NCI-H345 (cell line): ENCODE measurements at places on chromosomes 12 and 14.
A peak's percentile ranks its signal among the peaks of the same experiment; 100 is the strongest.

GRCh38 chr12:46174919-46175318 lies 93.9 kb downstream of the SLC38A1 start:
- no peak for DNase-seq

GRCh38 chr12:14471497-14471896 lies 96.2 kb downstream of the PLBD1 start:
- DNase-seq: no peak

GRCh38 chr12:1608713-1609119 lies 14.3 kb upstream of the FBXL14 start:
- DNase-seq: no peak

DNA sequence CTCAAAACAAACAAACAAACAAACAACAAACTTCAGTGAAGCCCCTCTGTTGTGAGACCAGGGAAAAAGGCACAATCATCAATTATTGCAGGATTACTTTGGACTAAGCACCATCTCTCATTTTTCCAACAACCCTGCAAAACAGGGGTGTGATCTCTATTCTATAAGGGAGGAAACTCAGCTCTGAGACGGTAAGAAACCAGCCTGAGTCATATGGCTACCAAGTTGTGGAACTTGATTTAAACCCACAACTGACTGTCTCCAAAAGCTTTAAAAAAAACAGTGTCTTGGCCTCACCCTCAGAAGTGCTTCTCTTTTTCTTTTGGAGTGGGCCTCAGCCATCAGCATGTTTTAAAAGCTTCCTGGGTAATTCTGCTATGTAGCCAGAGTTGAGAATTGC lies 49.8 kb downstream of the RIN3 start:
- DNase-seq: no peak

- no peak for DNase-seq
These were observed 60.3 kb upstream of the TBPL2 start for GRCh38 chr14:55500708-55501107.

DNA sequence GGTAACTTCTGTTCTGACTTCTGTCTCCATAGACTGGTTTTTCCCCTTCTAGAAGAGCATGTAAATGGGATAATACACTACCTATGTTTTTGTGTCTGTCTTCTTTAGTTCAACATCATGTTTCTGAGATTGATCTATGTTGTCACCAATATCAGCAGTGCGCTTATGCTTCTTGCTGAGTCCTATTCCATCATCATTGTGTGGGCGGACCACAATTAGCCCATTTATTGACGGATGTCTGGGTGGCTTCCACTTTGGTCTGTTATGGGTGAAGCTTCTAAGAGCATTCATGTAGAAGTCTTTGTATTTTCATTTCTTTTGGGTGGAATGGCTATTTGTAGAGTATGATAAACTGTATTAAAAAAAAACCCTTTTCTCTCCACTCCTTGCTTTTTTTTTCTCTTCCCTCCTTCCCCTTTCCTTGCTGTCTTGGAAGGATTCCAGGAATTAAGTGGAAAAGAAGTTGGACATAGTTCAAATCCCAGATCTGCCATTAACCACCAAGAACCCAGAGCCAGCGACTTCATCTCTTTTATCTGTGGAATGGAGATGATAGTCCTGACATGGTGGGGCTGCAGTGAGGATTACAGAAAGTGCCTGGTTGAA lies 7.0 kb upstream of the SERPINA1 start:
- no peak for DNase-seq

DNA sequence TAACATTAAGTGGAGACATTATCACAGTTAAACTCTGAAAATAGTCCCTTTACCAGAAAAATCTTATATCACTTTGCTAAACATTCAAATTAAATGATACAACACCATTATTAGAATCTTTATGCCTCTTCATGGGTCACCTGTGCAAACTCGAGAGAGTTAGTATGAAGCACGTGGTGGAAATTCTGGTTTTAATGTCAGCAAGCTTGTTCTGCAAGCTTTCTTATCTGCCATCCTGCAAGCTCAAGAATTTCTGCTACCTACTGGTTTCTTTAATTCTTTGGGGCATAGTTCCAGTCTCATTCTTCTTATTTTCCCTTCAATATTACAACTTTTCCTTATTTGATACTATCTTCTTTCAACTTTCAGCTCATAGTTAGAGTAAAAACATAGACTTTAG lies 868 bp downstream of the CATSPERB start:
- DNase-seq: no peak

GRCh38 chr12:127150956-127151355 lies 1116.0 kb upstream of the TMEM132C start:
- DNase-seq: no peak

DNA sequence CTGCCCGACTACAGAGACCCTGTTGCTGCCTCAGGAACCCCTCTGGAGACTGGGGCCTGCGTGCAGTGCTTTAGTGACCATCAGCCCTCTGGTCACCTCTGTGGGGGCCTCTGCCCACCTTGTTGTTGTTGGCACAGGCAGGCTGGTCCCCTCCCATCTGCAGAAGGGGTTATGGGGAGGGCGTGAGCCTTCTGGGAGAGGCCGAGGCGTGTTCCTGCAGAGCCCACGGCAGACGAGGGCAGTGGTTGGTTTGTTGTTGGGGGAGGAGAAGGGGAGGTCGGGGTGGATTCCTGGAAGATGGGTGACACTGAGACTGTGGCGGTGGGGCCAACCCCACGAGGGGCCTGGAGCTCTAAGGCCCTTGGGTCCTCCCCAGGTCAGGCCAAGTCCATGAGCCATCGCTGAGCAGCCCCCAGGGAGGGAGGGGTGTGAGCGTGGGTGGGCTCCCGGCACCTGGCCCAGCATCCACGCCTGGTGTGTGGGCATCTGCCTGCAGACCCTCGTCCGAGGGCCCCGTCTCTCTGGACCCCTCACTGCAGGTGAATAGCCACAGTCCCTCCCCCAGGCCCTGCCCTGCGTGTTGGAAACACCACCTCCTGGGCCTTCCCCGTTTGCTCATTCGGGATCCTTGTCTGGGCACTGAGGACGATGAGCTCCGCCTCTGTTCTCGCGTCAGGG lies 23.6 kb downstream of the FBRSL1 start:
- DNase-seq: no peak

DNA sequence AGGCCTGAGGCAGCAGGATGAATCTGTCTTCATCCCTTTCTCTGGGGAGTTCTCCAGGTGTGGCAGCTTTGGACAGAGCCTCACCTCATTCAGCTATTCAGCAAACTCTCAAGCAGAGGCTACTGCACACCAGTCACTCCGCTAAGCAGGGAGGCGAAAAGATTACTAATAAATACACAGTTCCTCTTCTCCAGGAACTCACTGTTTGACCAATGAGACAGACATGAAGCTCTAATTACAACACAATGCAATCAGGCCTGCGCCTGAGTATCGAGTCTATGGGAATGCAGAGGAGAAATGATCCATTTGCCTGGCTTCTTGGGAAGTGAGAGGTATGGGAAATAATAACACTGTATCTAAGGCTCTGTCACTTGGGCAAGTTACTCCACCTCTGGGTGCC lies 178.1 kb downstream of the CRADD start:
- DNase-seq: no peak

- peak; percentile 82 for DNase-seq
These were observed 5.7 kb upstream of the NOS1 start for GRCh38 chr12:117367006-117367638.

DNA sequence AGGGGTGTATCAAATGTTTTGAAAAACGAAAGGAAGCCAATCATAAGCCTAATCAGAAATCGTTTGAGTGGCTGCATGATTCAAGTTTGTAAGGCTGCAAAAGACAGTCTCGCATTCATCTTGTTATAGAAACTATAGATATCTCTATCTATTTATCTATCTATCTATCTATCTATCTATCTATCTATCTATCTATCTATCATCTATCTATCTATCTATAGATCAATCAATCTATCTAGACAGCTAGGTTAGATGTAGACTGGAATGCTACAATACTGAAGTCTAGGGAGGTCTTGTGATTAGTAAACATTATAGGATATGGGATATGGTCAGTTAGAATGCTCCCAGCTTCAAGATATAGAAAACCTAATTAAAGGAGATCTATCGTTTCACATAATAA lies 52.2 kb upstream of the BTG1 start:
- no peak for DNase-seq

GRCh38 chr14:103871596-103872480 lies 24.5 kb upstream of the PPP1R13B start:
- no peak for DNase-seq

- no peak for DNase-seq
These were observed 61.5 kb downstream of the SLC6A12 start for GRCh38 chr12:152440-152839.

- DNase-seq: peak; percentile 64
These were observed 119.9 kb upstream of the LHX5 start for GRCh38 chr12:113591480-113591974.

DNA sequence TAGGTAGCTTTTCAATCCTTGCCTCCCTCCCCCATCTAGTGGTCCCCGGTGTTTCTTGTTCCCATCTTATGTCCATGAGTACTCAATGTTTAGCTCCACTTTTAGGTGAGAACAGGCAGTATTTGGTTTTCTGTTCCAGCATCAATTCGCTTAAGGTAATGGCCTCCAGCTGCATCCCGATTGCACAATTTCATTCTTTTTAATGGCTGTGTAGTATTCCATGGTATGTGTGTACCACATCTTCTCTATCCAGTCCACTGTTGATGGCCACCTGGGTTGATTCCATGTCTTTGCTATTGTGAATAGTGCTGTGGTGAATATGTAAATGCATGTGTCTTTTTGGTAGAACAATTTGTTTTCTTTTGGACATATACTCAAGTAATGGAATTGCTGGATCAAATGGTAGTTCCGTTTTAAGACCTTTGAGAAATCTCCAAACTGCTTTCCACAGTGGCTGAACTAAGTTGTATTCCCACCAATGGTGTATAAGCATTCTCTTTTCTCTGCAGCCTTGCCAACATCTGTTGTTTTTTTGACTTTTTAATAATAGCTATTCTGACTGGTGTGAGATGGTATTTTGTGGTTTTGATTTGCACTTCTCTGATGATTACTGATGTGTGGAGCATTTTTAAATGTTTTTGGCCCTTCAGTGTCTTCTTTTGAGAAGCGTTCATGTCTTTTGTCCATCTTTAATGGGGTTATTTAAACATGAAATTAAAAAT lies 34.2 kb upstream of the ASPG start:
- no peak for DNase-seq

- DNase-seq: no peak
These were observed 316.2 kb downstream of the PAWR start for GRCh38 chr12:79374545-79374944.

DNA sequence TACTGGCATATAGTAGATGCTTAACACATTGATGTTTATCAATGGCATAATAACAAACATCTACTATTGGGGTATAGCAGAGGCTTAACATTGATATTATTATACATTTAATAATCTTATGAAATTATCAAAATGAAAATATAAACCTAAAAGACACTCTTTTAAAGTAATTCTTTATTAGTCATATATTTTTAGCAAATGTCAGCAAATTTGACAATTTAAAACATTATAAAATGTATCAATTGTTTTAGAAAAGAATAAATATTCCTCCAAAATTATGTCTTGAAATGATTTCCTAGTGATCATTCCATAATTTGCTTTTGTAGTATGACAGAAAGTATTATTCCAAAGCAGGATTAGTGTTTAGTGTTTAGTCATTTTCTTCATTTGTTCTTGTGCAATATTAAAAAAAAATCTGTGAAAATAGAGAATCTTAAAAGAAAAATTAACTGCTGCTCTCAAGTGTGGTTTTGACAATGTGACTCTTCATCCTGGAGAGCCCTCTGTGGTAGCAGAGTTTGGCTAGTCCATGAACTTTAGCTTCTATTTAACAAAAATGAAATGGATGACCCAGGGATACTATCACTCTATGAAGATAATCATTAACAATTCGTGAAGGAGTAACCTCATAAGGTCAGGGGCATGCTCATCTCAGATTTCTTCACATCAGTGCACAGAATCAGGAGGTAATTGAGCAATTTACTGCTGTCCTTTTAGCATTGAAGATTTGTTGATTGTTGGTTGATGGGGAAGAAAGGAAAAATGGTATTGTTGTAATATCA lies 1018.5 kb downstream of the LRFN5 start:
- DNase-seq: no peak

DNA sequence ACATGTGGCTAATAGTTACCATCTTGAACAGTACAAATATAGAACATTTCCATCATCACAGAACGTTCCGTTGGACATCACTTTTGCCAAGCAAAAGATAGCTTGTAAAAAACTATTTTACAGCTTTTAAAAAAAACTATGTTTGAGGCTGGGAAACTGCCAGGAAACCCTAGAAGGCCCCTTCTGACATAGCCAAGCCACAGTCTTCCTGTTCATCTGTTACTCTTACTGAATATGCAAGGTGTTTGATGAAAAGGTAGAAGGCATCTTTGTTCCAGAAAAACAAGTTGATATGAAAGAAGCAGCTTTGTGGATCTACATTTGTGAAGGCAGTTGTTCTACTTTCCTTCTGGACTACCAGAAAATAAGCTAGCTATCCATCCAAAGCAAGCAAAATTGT lies 23.6 kb upstream of the WNK1 start:
- DNase-seq: no peak

DNA sequence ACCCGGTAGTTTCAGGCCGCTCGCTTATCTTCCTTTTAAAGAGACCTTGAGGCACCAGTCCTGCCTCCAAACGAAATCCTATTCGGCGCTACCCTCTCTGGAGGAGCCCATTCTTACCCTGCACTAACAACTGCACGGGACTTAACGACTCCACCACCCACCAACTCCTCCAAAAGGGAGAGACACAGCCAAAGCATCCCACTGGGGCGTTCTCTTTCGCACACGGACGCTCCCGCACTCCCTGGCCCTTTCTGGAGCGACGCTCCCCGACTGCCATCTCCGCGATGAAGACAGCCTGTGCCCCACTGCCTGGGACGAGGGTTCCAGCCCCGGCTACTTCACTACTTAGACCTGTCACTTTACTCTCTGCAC lies 650 bp downstream of the GALC start:
- peak; percentile 16 for DNase-seq

DNA sequence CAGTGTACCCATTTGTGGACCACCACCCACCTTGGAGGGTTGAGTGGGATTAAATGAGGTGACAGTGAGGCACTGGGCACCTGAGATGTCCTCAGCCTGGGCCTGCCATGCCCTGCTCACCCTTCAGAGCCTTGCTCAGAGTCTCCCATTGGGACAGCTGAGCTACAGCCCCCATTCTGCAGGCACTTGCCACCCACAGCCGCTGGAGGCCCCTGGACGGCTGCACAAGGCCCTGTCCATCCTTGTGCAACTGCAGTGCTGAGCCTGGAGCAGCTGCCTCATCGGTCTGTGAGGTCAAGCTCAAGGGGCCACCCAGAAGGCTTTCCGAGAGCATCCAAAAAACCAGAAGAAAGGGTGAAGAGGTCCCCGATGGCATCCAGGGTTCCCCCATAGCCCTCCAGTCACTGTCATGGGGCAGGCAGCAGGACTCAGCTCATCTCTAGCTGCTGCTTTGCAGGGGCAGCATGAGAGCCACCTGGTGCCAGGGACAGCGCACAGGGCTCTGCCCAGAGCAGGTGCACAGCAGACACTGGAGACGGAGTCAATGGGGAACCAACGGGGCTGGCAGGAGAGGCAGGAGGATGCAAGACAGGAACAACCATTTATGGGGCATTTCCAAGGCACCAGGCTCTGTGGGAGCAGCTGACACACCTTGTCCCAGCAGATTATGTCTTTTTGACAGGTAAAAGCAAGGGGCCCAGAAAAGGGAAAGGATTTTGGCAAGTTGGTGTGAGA lies 84.6 kb downstream of the ARL6IP4 start:
- peak; percentile 81 for DNase-seq
